ENCODE measurements at places on chromosomes 5 and 9. TPM values are rescaled to one million over a fixed set of nuclear protein-coding genes. Genes with fewer than 3 reads are reported as not detected.

Gene OR1J2
- total RNA-seq, result 0.33 TPM

Gene PLGRKT
- total RNA-seq, result 12.6 TPM

Gene PCDHGC5
- 2.6 TPM for total RNA-seq

Gene PRDM9
- not detected for total RNA-seq

DNA sequence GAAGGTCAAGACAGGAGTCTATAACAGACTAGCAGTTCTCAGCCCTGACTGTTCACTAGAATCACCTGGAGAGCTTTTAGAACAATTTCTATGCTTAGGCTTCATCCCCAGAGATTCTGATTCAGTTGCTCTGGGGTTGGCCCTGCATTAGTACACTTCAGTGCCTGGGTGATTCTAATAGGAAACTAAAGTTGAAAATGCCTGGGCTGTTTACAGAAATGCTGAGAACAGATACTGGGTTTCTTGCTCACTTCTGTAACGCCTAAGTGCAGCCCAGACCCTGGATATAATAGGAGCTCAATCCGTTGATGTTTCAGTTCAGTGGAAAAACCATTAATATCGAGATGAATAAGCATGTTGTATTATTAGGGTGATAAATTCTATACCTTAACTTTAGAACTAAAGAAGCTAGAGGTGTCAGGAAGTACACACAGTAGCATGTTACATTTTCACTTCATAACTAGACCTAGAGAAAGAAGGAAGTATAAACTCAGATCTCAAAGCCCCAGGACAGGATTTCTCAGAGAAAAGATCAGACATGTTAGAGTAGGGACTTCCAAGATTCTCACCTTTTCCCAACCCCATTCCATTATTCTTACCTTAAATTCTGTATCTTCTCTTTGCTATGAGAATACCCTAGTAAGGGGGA, 20.4 kb downstream of the HAVCR2 start:
- DNase-seq, result no peak

DNA sequence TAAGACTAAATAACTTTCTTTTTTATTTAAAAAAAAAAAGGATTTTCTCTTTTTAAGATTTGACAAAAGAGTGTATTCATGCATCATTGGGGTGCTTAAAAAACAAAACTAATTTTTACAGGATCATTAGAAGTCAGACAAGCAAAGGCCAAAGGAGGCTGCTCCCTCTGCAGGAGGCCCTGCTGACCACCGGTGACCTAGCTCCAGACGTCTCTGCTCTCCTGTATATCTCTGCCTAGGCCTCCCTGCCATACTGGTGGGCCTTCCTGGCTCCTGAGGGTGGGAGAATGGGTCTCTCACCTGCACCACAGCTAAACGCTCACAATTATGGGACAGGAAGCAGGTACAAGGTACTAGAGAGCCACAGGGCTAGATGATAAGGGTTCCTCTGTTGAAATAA, 36.6 kb downstream of the CSF2 start:
- no peak for DNase-seq

- peak; percentile 95 for DNase-seq
Observed at GRCh38 chr5:103849934-103850333, 287.3 kb upstream of the NUDT12 start.

DNA sequence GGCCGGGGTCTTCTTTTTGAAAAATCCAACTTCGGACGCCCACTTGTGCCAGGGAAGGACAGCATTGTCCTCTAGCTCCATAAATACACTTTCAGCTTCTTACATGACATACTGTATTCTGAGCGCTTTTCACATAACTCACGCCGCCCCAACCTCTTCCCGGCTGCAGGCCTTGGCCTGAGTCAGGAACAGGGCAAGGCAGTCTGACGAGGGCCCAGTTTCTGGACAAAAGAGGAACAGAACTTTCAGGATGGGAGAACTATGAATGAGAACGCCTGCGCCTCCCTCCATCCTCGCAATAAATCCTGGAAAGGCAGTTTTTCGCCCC, 650 bp downstream of the DCTN4 start:
- no peak for DNase-seq

DNA sequence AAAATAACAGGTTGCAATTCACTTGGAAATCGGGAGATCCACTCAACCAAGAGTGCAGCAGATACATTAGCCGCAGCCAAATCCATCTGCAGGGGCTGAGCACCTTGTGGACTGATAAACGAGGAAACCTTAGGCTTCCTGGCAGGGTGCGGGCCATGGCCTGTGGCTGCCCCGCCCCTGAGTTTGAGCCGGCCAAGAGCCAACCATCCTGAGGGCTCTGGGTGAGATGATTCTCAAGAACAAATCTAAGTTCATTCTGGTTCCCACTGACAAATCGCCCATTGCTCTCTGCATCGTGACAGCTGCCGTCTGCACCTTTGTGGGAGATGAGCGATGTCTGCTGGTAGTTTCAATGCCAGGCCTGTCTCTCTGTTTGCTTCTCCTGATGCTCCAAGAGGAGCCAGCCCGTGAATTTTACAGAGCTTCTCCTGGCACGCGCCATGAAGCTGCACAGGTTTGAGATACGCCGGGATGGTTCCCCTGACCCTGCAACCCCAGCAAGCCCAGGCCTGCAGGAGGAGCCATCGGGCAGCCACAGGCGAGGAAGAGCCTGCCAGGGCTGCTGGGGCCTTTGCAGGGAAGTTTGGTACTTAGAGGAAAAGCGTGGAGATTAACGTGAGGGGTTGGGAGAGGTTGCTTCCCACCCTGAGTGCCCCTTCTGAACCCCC, 154.0 kb downstream of the OLFM1 start:
- DNase-seq, result no peak

DNA sequence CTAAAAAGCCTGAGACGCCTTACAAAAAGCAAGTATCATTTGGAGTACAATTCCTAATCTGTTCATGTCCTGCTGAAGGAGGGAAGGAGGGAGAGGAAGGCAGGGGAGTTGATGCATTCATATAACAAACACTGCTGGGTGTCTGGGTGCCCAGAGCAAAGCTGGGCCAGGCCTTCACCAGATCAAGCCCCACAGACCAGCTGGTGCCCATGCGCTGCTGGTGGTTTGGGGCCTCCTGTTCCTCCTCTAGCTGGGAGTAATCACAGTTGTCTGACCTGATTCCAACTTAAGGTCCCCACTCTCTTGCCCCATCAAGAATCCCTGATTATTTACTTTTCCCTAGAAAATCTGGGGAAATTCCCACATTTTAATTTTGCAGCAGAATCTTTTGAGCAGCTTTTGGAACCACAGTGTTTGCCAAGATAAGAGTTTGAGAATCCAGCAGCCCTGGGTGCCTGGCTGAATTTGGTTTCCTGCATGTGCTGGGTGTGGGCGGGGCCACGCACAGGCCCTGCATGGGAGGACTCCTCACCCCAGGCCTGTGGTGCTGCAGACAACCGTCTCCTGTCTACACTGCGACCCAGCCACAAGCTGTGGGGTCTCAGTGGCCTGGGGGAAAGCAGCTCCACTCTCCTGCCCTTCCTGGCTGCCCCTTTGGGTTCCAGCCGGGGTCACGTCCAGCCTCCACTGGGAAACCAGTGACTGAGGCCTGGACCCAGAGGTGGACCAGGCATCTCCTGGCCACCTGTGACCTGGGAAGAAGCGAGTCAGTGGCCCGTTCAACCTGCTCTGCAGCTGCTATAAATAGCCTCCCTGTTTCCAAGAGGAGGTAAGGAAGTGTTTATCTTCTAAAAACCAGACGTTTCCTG, 47.5 kb downstream of the NEURL1B start:
- DNase-seq, result no peak

GRCh38 chr9:18452276-18452675, 21.7 kb upstream of the ADAMTSL1 start:
- no peak for DNase-seq

- no peak for DNase-seq
Observed at GRCh38 chr5:177601126-177601525, 1.2 kb downstream of the B4GALT7 start.

- DNase-seq, result peak; percentile 91
Observed at GRCh38 chr5:96823900-96824380, 16.2 kb upstream of the ERAP1 start.

GRCh38 chr9:20244271-20244670, 378.0 kb downstream of the MLLT3 start:
- no peak for DNase-seq

GRCh38 chr5:1751864-1752822, 47.5 kb downstream of the MRPL36 start:
- DNase-seq, result no peak

GRCh38 chr9:74697535-74697934, 190.2 kb downstream of the TRPM6 start:
- DNase-seq, result no peak

DNA sequence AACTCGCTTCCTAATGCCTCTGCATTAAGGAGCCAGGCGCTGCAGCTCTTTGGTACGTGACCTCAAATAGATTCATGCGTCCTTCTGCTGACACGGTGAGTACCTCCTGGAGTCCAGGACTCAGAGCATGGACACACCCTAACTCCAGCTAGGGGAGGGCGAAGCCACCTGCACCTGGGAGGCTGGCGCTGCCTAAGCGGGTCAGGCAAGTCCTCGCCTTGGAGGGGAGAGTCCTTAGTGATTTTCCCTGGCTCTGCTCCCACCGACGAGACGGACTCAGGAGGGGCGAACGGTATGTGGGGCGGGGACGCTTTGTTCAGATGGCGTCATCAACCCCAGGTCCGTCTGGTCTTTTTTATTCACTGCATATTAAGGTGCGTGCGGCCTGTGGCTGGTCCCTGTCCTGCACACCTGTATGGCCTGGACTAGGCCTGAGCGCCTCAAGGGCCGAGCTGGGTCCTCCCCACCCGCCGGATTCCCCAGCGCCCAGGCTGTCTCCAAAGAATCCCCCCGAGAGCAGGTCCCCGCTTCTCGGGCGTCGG, 50.3 kb downstream of the NSUN2 start:
- DNase-seq, result no peak

- DNase-seq, result peak; percentile 74
Observed at GRCh38 chr9:70410368-70410767, 4.1 kb downstream of the KLF9 start.

GRCh38 chr5:157558681-157559080, 16.9 kb downstream of the ADAM19 start:
- DNase-seq, result no peak

DNA sequence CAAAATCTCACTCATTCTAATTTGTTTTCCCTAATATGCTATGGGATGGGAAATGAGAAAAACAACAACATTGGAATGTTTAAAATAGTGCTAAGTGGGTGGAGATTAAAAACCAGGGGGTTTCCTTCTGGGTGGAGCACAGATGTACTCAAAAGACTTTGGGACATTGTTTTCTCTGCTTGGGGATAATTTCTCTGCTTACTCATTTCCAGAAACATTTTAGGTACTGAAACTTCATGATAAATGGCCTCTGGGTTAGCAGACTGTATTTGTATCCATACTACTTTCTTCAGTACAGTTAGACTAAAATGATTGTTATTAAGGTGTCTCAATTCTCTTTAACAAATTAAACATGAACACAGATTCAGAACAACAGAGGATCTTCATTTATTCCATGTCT, 17.4 kb downstream of the ELOVL7 start:
- DNase-seq, result no peak

DNA sequence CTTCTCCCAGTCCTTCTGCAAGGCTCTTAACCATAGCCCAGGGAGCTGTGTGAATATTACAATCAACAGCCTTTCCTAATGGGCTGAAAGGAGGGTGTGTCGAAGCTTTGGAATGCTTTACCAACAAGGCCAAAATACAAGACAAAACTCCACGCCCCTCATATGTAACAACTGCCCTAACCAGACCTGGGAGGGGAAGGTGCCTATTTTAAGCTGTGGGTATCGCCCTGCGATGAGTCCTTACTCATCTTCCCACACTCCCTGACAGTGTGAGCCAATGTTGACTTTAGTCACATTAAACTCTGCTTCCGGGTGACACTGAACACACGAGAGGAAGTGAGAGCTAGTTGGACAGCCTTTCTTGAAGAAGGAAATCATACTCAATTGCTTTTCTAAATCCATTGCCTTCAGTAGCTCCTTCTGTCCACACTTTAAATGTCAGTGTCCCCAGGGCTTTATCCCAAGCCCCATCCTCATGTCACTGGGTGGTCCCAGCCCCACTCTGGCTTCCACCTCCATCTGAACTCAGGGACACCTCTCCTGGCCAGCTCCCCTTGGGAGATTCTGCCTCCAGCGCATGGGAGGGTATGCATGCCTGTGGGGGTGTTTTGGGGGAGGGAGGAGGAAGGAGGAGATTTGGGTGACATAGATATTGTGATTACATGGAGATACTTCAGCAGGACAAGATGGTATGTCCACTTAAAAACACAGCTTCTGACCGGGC, 6.5 kb upstream of the TBC1D9B start:
- peak; percentile 28 for DNase-seq

GRCh38 chr5:116038817-116039216, 6.5 kb downstream of the ARL14EPL start:
- no peak for DNase-seq

DNA sequence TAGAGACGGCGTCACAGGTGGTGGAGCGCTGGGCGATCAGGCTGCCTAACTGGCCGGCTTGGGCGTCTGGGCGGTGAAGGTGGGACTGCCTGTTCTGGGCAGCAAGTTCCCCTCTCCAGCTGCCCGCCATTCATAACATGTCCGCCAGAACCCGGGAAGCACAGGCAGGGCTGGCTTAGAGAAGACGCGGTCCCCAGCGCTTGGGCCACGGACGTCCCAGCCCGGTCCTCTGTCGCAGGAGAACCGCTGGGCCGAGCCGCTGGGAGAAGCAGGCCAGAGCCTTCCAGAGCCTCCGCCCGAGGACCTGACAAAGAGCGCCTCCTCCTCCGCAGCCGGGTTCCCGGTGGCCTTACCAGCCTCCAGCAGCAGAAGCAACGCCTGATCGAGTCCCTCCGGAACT, 15.2 kb upstream of the HAND1 start:
- DNase-seq, result no peak

DNA sequence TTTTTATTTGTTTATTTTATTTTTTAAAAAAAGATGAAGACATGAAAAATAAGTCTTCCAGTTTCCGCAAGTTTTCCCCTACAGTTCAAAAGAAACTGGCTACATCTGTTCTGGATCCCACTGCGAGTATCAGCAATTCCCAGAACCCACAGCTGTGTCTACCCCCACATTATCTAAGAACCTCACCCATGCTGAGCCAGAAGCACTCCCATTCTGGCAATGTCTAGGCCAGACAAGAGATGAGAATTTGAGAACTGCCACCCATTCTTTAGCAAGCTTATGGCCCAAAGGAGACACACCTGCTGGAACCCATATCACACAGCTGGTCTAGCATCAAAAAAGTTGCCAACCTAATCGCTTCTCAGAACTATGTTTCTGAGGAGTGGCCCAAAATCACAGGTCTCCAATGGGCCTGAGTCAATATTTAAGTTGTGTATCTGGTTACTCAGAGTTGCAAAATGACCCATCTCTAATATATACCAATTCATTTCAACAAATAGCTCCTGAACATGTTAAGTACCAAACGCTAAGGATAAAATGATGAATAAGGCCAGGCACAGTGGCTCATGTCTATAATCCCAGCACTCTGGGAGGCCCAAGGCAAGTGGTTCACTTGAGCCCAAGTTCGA, 27.1 kb downstream of the MTMR12 start:
- no peak for DNase-seq
